ENCODE measurements at places on chromosomes 4 and X. TPM values are rescaled to one million over a fixed set of nuclear protein-coding genes. Genes with fewer than 3 reads are reported as not detected.

CCDC158 gene
- not detected for total RNA-seq

DNA sequence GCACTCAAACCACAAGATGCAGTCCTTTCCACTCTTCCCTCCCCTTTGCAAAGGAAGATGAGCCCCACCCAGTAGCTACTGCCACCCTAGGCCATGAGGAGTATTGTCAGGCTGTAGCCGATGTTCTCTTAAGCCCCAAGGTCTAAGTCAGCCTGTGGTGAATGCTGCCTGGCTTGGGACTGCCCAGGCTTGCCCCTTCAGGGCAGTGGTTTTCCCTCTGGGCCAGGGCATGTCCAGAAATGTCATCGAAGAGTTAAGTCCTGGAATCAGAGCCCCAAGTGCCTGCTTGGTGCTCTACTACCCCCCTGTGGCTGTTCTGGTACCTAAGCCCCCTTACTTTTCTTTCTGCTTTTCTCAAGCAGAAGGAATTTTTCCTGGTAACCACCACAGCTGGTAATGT lies 11.8 kb upstream of the PGK1 start:
- no peak for DNase-seq

- DNase-seq: no peak
Measured at GRCh38 chr4:70425306-70425705, 27.6 kb downstream of the OPRPN start.

DNA sequence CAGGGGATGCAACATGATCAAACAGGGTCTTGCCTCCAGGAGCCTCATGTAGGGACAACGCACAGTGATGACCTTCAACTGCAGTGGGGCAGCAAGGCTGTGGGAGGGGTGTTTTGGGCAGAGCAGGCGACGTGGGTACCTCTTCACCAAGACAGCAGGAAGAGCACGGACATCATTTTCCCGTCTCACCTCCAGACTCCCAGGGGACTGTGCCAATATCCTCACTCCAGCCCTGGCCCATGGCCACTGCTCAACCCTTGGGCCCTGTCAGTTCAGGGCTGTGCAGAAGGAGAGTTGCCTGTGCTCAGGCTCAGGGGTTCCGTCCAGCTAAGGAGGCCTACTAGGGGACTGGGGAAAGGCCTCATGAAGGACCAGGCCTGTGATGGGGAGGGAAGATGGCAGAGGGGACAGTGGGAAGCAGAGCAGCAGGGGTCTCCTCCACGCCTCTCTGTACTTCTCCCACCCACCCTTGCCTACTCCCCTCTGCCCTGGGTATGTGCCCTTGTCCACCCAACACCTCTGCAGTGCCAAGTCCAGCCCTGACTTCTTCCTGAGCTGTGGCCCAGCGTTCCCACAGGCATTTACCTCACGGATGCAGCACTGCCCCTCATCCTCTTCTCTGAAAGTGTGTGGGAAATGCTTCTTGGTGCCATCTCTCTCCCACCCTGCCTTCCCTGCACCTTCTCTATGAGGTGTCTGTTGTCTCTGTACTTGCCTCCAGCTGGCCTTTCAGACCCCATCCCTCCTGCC lies 1.4 kb downstream of the IL9R start:
- no peak for DNase-seq

DNA sequence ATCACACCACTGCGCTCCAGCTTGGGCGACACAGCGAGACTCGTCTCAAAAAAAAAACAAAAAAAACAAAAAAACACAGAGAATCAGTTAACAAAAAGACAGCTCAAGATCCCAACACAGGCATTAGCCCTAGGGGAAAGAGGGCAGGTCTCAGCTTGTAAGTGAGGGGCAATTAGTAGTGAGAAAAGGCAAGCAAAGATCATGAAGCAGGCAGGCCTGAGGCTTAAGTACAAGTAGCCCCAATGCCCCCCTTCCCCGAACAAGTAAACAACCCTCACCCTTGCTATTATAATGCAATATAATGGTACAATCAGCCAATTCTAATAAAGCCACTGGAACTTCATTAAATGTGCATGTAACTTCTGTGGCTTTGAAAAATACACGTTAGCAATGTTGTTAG lies 17.0 kb downstream of the ADGRA3 start:
- DNase-seq: no peak

UBE2A gene
- 50.1 TPM for total RNA-seq

CT47A7 gene
- not detected for total RNA-seq

Measured in mesothelial cell of epicardium (in vitro differentiated cells).